H9 (cell line): ENCODE measurements at places on chromosomes 16 and 17. TPM values are rescaled to one million over a fixed set of nuclear protein-coding genes. Genes with fewer than 3 reads are reported as not detected.

GRCh38 chr17:74457820-74458166 lies 8.6 kb upstream of the CD300A start:
- no peak for DNase-seq

The C16orf96 gene
- 1.4 and 2.0 TPM in 2 replicates for total RNA-seq

DNA sequence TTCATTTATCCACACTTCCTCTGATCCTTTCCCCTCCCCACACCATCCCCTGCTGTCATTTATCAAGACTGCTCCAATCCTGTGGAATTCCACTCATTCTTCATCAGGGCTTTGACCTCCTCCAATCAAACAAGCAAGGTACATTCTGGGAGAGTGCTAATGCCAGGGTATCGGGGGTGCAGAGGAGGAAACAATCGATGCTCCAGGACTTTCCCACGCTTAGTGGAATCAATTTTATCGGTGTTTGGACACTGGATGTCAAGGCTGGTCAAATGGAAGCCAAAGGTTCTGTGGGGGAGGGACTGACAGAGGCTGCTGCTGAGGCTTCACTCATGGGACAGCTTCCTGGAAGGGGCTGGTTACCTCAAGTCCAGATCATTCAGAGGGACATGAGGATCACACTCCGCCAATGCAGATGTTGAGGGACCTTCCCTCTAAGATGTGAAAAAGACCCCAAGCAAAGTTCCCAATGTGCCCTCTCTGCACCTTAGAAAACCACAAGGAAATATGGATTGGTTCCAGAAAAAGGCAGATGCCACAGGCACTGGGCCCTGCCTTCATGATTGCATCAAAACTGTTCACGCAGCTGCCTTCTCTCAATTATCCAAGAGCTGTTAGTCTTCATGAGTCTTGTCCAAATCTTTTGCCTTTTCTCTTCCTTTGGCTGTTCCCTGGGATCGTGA lies 44.7 kb upstream of the SOX9 start:
- DNase-seq, result no peak

The PHB1 gene
- total RNA-seq, result 325 and 351 TPM in 2 replicates

GRCh38 chr16:369275-369865 lies 968 bp downstream of the MRPL28 start:
- no peak for DNase-seq

GRCh38 chr16:55189682-55190636 lies 134.0 kb upstream of the IRX6 start:
- DNase-seq, result no peak
